DMS 273 treated with DMSO at 0.1 percent for 48 hours (cell line): ENCODE measurements at places on chromosomes 4 and X.

DNA sequence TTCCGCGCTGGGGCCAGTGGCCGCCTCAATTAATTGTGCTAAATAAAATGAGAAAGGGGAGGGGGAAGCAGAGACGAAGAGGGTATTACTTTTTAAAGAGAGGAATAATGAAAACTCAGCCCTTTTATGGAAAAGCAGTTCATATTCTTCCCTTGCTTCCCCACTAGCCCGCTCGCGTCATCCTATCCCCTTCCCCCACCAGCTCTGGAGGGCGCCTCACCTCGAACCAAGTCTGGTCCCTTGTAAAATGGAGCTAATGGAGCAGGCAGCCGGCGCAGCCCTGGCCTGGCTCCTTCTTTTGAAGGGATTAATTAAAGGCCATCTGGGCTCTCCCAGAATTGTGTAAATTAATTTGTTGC, 511 bp upstream of the NKX6-1 start:
- DNase-seq: peak; percentile 53

DNA sequence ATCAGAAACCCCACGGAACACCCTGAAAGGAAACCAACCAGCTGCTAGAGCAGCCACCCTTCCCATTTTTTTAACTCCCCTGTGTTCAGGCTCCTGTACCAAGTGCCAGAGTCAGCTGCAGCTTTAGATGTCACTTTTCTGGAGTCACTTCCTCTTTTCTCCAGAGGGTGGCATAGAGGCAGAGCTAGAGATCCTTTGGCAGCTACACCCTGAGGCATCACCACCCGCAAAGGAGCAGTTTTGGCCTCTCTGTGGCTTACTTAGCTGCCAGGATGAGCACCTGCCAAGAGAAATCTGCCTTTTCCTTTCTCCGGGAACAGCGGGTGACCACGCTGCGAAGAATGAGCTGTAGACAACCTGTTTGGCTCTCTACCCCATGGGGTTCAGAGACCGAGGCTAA, 58.0 kb upstream of the CHRDL1 start:
- peak; percentile 3 for DNase-seq

DNA sequence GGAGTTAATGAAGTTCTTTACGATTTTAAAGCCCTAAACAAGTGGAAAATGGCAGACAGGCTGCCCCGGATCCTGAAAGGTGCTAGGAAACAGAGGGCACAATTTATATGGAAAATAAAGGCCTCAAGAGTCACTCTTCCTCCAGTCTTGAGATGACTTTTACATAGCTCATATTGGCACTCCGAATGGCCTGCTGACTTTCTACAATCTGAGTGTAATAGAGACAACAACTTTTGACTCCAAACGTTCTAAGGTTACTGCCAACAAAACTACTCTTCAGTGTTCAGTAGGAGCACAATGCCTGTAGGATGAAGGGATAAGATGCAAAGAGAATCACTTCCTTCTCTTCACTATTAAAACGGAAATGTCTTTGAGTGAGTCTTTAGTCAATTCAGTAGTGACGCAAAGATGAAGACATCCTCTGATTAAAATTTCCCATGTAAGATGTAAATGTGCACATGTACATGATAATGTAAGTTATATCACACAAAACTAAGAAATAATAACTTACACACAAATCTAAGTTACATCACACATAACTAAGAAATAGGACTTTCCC, 40.5 kb downstream of the VEGFC start:
- DNase-seq: no peak

- no peak for DNase-seq
Observed at GRCh38 chr4:30727409-30727808, 7.2 kb downstream of the PCDH7 start.

DNA sequence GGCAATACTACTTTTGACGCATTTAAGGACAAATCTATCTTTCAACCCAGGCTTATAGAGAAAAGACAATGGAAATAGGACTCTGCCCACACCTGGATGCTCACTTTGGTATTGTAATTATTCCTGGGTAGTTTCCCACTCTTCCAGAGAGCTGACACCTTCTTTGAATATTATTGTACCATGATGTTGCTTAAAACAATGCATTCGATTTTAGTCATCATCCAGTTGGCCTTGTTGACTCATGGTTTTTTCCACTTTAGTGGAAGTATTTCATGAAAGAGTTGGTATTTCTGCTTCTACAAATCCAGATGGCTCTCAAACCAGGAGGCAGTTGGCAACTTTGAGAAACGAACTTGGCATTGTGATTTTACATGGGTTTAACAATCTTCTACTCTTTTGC, 124.2 kb downstream of the ENOX2 start:
- DNase-seq: no peak

- DNase-seq: no peak
Observed at GRCh38 chr4:11487868-11488544, 59.3 kb upstream of the HS3ST1 start.

DNA sequence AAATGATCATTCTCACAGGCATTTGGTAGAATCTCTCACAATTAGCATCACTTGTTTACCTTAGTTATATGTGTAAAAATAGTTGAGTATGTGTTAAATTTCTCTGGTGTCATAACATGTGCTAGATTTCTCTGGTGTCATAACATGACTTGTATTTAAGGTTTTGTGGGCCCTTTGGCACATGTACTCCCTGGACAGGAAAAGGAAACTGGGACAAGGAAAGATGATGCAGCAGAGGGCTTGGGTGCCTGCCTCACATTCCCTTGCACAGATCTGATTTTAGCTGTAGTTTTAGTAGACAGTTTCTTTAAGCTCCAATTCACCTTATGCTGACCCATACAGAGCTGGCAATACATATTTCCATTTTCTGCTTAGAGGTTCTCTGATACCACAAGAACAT, 726.0 kb downstream of the C4orf33 start:
- DNase-seq: no peak
